ENCODE measurements at places on chromosomes 6 and 20. TPM values are rescaled to one million over a fixed set of nuclear protein-coding genes. Genes with fewer than 3 reads are reported as not detected.

GRCh38 chr20:2386516-2387179, 5.9 kb downstream of the TGM6 start:
- no peak for DNase-seq

DNA sequence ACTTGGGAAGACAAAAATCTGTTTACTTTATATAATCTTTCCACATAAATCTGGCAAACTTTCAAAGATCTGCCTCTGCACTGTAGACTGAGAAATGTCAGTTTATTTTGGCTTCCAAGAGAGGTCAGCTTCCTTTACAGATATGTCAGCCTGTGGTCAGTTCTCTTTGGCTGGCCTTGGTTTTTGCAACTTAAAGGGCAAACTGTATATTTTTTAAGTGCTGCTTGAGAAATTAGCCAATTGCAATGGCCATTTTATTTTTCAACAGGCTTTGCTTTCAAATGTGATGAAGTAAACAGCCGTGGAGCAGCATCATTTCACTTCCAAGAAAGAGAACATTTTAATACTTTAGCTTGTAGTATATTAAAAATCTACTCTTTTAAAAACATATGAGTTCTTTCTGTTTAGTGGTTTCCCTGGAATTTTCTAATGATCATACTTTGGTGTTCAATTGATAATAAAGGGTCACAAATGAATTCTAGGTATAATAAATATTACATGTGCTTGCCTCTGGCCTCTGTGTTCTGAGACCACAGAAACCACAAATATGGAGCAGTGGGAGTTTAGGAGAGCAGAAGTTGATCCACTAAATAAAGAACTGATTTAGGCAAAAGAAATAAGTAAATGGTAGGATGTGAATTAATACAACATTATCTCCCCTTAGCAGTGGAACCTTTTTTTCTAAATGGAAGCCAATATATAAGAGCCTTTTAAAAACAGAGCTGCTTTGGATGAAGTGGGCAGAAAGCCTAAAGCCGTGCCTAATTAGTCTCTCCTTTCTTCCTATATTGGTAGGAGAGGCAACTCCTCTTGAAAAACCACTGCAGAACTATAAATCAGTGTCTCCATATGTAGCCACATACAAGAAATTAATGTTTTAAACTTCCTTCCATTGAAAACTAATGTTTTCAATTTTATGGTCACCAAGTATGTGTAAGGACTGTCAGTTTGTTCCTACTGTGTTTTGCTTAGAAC, 16.2 kb downstream of the ADGRB3 start:
- no peak for DNase-seq

DNA sequence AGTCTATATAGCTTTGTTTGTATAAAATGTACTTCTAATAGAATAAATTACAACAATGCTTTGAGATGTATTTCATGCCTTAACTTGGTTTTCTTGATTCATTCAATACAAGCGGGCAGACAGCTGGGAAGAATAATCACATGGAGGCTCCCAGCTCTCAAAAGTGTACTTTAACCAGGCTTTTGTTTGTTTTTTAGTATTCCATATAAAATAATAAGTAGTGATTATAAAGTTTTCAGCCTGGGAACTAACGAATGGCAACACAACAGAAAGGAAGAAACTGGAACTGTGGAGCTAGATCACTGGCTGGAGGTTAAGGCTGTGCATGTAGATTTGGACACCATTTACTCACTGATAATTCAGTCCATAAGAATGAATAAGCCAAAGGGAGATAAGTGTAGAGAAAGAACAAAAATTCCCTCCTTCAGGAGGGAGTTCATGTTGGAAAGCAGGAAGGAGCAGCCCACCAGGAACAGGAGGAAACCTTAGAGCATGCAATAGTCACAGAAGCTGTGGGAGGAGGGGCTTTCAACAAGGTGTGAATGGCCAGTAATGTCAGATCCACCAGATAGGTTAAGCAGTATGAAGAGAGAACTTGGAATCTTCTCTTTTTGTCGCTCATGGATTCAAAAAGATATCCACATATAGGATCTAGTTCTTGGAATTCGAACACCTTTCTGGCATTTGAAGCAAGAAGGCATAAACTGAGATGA, 41.2 kb upstream of the SLC35D3 start:
- DNase-seq, result no peak

The TRMT11 gene
- 39.7 TPM for total RNA-seq

DNA sequence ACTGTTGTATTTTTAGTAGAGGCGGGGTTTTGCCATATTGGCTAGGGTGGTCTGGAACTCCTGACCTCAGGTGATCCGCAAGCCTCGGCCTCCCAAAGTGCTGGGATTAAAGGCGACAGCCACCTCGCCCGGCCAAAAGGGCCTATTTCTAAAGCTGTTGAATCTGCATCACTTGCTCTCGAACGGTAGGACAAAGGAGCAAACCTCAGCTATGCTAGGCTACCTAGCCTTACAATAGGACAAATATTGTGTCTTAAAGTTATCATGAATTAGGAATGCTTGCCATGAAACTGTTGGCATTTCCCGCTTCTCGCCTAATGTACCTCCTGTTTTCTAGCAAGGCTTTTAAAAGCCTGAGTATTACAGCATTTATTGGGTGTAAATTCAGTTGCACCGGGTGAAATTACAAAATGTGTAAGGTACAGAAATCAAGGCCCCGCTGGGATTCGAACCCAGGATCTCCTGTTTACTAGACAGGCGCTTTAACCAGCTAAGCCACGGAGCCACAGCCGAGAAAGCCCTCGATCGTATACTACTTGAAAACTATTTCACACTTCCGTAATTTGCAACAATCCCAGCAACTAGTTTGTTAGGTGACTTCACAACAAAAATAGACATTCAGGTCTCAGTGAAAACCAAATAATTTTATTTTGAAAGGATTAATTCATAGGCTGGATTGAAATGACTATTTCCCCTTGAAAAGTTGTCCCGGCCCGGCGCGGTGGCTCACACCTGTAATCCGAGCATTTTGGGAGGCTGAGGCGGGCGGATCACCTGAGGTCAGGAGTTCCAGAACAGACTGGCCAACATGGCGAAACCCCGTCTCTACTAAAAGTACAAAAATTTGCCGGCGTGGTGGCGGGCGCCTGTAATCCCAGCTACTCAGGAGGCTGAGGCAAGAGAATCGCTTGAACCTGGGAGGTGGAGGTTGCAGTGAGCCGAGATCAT, 211.6 kb upstream of the ZNF184 start:
- no peak for DNase-seq

The ZC3H12D gene
- 2.3 TPM for total RNA-seq

The DCBLD1 gene
- 11.8 TPM for total RNA-seq

DNA sequence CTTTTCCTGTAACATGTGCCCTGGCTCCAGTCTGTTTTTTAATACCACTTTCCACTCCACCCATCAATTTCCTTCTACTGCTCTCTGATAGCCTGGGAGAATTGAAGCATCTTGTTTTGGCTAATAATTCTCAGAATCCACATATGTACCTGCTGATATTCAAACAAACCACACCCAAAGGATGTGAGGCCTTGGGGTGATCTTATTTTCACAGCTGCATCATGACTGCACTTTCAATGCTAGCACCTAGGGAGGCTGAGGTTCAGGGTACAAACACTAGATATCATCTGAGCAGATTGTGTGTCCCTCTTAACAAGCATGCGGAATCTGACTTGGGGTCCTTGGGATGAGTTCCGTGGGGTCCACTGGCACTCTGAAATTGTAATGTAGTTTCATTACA, 12.7 kb downstream of the FNDC1 start:
- no peak for DNase-seq

The PAK5 gene
- 1.3 TPM for total RNA-seq

The PLG gene
- not detected for total RNA-seq

The NFKBIE gene
- total RNA-seq, result 25.9 TPM

The BNIP5 gene
- under 0.01 TPM for total RNA-seq

- DNase-seq, result no peak
Measured at GRCh38 chr6:3751077-3751729, at the start of gene PXDC1. Gene PXDC1, minus strand, starts transcription at chr6:3751713. Its CDS starts 182 bp downstream, at chr6:3751531.

GRCh38 chr6:149060985-149061760, 256.3 kb upstream of the TAB2 start:
- DNase-seq, result no peak

- DNase-seq, result no peak
Measured at GRCh38 chr6:7813704-7814103, 87.8 kb downstream of the BMP6 start.

The SIRPB1 gene
- total RNA-seq, result 5.8 TPM

GRCh38 chr20:20083807-20084206, 31.5 kb downstream of the CFAP61 start:
- no peak for DNase-seq

The BPIFA1 gene
- not detected for total RNA-seq

DNA sequence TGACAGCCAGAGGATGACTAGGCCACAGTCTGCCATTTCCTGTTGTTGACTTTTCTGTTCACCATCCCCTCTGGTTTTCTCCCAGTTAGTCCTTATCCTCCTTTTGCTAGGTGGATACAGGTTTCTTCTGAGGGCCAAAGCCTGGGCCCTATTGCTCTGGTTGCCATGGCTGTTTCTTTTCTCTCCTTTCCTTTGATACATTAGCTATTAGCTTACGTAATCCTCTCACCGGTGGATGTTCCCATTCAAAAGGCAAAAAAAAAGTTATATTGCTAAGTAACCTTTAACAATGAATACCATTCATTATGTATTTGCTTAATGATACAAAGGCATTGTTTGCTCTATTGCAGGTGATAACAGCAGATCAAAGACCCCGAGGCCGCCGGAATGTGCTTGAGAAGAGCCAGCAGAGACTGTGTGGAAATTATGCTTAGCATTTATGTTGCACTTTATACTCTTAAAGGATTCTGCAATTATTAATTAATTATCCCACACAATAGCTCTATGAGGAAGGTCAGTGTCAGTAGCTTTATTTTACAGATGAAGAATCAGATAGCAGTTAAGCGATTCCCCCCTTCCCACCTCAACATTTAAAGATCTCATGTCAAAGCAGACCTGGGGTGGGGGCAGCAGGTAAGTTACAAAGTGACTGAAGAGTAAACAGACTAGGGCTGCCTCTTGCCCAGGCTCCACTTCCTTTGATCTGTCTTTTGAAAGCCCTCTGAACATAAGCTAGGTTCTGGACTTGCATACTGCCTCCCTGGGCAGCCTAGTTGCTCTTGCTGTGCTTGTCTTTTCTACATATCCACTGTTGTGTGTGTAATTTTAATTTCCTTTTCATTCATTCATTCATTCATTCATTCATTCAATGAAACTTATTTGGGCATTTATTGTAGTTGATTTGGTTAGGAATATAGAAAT, 14.5 kb upstream of the TFB1M start:
- no peak for DNase-seq

DNA sequence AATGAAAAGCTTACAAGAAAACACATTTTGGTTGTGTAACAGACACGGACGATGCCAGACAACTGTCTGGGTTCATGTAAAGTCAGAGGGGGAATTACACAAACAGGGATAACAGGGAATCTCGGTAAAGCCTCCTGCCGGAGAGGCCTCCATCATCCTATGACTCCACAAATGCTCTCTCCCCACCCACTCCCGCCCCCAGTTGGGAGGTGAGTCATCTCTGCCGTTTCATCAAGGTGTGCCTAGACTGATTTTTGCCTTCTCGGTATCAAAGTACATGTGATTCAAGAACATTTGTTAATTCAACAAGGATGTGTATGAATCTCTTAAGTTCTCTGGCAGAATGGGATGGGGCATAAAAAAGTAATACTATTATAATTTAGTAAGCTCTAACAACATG, 304.9 kb upstream of the PRDM1 start:
- no peak for DNase-seq

The OR2J1 gene
- total RNA-seq, result not detected

The NFATC2 gene
- total RNA-seq, result 10.2 TPM

DNA sequence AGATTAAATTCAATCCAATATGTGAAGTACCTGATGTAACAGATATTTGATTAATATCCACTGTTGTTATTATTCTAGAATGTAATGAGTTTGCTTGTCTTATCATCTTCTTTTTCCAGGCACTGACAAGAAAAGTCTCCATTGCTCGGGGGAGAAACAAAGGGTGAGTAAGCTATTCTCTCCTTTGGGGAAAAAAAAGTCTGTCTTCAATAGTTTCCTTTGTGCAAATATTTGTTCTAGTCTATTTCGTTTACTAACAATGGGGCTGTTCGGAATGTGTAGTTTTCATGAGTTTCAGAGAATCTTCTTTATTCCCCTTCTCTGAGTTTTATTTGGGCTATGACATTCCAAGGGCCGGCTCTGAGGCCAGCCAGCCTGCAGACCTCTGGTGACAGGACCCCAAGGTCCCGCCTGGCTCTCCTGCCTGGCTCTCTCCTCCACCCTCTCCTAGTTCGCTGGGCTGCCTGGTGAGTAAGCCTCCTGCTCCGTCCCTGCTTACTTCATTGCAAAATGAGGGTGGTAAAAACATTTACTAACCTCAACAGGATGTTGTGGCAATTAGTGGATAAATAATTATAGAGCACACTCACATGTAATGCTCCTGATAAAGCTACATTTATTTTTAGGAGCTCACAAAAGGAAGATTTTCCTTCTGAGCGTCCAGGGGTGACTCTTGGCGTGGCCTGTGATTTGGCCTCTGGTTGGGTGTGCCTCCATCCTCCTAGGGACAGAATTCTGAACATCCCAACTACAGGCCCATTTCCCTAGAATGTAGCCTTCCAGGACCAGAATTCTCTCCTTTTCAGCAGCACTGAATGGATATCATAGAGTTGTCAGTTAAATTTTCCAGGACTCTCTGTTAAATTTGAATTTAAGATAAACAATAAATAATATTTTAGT, 43.1 kb upstream of the SNX9 start:
- DNase-seq, result no peak

The CALHM4 gene
- not detected for total RNA-seq

- DNase-seq, result no peak
Measured at GRCh38 chr20:48698507-48699267, 129.1 kb downstream of the PREX1 start.

GRCh38 chr20:25041813-25042530, 16.0 kb downstream of the ACSS1 start:
- no peak for DNase-seq

The SLC22A2 gene
- total RNA-seq, result not detected

DNA sequence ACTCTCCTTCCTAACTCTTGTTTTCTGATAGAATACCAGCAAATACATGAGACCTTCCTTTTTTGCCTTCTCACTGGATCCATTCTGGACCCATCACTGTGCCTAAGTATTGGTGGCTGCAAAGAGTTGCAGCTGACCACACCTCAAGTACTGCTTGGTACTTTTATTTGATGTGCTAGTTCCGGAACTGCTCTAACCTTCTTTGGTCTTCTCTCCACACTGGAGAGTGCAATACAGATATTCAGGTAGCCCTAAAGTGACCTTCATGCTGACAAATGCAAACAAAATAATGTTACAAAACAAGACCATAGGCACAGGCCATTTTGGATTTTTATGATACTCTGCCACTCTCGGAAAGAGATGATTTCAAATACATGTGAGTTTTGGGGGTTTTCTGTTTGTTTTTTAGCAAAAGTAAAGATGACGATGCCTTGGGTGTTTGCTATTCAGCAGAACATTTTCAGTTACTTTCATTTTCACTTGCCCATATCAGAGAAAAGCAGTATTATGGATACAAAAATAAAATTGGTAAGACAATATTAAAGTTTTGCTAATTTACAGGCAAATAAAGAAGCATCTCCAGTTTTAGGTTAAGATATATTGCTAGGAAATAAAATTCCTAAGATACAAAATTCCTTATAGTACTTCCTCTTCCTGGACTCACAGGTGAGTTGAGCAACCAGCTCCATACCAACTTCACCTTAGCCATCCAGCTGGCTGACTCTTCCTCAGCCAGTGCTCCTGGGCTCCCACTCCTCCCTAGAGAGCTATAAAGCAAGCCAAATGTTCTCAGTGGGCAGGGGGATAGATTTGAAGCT, 42.0 kb downstream of the PTPRK start:
- no peak for DNase-seq

The KCNS1 gene
- total RNA-seq, result not detected

- DNase-seq, result no peak
Measured at GRCh38 chr6:152298848-152299735, 338.1 kb downstream of the SYNE1 start.

- DNase-seq, result no peak
Measured at GRCh38 chr6:55882718-55883569, 7.6 kb upstream of the BMP5 start.

Measured in breast epithelium (tissue), 4 donors.